ENCODE measurements at places on chromosomes 5 and 9.
A peak's percentile ranks its signal among the peaks of the same experiment; 100 is the strongest.

DNA sequence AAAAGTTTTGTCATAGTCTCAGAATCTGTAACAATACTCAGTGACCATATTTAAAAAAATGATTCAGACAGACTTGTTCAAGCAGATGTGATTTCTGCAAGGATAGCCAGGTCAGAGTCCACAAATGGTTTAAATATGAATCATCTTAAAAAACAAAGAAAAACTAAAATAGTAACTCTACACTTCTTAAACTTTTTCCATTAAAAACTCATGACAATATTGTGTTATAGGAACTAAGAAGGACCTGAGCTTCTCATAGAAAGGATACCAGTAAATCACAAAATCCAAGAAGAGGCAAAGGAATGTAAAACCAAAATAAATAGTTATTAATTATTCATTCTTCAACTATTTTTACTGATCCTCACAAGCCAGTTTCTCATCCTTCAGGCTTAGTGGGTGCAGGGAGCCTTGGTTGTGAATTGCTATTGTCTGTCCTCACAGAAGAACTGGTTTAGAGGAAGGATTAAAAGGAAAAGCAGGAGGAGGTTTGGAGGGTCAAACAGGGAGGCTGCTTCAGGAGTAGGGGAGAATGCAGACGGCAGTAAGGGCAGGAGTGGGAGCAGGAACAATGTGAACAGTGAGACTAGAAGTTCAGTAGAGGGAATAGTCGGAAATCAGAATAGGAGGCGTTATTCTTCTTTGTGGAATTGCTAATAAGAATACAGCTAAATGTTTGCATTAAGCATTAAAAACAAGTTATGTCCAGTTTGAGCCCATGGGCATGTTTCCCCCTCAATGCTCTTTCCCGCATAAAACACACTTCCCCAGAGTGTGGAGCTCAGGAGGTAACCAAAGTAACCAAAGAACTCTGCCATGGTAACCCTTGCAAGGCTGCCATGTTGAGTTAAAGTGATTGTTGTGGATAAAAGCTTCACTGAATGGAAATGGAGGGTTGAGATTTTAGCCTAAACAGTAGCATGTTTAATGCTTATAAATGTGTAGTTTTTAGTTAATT lies 110.7 kb downstream of the CCDC192 start:
- no peak for DNase-seq

- DNase-seq: no peak
These were observed 58.5 kb upstream of the CLINT1 start for GRCh38 chr5:157917491-157917890.

GRCh38 chr9:105141146-105141975 lies 103.1 kb upstream of the SLC44A1 start:
- DNase-seq: no peak

DNA sequence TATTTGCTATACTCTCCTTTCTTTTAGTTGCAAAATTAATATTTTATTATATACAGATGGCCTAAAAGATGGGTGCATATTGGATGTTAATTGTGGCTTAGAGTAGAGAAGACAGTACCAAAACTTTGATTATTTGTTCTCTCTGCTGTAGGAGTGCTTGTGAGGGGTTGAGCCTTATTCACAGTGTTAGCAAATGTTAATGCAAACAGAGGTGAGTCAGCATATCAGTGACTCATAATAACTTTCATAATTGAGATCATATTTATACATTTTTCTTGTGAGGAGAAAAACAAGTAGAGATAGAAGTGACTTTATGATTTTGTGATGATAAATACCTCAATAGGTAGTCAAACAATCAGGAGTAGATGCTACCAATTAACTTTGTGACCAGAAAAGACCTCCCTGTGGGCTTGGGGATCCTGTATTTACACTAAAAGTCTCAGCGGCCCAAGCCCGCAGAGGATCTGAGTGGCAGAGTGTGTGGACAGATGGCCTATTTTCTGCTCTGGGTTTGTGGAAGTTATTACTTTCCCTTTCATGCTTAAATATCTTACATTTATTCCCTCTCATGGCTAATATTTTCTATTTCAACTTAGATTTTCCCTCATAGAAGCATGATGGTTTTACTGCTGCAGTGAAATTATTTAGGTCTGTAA lies 226.5 kb downstream of the TAF11L14 start:
- no peak for DNase-seq

DNA sequence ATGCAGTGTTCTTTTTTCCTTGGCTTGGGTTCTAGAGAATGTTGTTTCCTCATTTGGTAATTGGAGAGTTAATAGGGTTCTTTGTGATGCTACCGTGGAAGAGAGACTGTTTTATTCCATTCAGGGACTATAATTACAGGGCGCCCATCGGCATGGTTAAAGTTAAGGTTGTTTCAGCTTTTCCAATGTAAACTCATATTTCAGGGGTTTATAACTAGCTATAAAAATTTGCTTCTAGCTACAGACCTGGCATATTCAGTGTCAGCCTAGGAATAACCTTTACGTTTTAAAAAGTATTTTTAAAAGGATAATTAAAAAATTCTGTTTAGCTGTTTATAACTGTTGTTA lies 99.1 kb downstream of the AOPEP start:
- no peak for DNase-seq

GRCh38 chr9:3277200-3277599 lies 248.6 kb downstream of the RFX3 start:
- no peak for DNase-seq

- peak; percentile 33 for DNase-seq
These were observed 38.0 kb downstream of the PALM2AKAP2 start for GRCh38 chr9:109817846-109818472.

- DNase-seq: no peak
These were observed 22.4 kb downstream of the GLRA1 start for GRCh38 chr5:151902215-151902614.

DNA sequence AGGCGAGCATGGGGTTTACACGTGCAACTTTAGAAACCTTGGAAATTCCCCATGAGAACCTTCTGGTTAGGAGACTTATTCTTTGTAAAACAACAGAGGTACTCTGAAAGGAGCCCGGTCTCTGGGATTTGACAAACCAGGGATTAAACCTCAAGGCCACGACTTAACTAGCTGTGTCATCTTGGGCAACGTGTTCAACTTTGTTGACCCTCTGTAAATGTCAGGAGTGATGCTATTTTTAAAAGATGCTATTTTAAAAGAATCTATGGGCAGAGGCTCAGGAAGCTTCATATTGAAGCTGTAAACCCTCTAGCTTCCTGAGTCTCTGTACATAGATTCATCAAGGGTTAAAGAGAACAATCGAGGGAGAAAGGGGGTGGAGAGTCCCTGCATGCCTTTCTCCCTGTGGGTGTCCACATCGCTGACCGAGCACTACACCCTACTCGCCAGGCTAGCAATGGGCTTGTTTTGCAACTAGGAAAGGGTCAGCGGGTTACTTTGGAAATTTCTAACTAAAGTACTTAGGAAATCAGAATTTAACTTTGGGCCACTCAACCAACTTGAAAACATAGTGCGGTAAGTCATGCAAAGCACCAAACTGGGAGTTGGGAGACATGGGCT lies 2.1 kb downstream of the SLC36A2 start:
- no peak for DNase-seq

- no peak for DNase-seq
These were observed 683 bp downstream of the OSMR start for GRCh38 chr5:38846379-38847011.

- DNase-seq: no peak
These were observed 503 bp downstream of the SEMA4D start for GRCh38 chr9:89497257-89497963.

DNA sequence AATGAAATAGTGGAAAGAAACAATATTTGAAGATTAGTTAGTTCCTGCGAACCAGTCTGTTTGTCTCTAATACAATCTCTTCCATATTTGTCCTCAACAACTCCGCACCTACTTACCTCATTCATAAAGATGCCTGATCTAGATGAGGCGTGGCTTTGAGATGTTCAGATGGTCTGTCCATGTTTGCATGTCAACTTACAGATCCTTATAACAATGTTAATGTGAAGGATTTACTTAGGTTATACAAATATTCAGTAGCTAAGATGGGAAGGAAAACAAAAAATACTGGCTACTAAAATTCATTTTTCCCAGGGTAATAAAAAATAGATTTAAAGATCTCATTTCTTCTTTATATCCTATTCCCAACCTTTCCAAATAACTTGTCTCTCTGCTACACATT lies 8.3 kb downstream of the CDC14B start:
- DNase-seq: no peak

- DNase-seq: no peak
These were observed 590.5 kb upstream of the RORB start for GRCh38 chr9:73906671-73907070.

DNA sequence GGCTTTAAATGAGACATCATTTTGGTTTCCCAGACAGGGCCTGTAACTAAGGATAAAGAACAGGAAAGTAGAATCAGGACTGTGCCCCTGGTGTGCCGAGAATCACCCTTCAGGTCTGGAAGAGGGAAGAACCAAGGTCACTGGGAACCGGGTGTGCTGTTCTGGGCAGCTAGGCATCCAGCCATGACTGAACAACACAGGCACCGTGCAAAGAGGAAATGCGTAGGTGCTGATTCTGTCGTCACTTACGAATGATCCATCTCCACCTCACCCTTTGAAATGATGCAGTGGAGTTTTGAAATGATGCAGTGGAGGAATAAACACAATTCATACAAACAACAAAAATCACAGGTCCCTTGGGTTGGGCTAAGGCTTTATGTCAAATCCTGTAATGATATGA lies 64.4 kb downstream of the MAP1B start:
- no peak for DNase-seq

DNA sequence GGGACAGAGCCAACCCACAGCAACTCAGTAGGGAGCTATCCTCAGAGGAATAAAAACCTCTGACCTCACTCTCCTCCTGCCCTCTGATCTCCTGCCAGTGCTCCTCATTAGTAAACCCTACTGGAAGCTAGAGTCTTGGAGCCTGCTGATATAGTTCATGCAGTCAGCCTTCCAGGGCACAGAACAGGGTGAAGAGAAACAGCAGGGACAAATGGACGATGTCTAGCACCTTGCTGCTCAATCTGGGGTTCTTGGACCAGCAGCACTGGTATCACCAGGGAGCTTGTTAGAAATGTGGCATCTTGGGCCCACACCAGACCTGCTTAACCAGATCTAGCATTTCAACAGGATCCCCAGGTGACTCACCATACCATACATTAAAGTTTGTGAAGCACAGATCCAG lies 5.5 kb upstream of the GALNT12 start:
- no peak for DNase-seq

DNA sequence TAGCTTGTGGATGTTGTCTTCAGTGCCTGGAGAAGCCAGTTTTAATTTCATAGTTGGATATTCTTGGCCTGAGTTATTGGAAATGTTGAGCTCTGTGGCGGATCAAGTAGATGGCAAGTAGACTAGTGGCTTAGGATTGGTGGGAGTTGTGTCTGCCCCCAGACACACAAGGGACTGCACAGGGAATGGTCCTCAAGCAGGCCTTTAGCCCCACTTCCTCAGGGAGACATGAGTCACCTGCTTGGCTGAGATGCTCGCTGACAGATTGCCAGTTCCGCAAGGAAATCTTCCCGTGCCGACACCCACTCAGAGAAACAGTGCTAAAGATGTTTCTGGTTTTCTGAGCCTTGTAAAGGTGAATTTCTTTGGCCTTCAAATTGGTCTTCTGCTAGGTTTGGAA lies 18.8 kb upstream of the CATSPER3 start:
- DNase-seq: no peak

DNA sequence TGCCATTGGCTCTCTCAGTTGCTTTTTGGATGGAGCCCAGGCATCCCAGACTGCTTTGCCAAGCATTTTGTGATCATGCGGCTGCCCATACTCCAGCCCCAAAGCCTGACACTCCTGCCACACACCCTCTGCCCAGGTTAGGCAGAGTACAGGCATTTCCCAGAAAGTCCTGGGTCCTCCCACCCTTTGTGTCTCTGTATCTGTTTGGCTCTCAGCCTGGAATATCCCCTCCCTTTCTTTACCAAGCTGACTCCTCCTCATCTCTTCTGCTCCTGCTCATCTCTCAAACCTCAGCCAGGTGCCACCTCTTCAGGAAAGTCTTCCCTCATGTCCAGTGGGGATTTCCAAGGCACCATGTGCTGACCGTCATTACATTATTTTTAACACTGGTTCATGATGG lies 14.3 kb upstream of the SH3RF2 start:
- no peak for DNase-seq

GRCh38 chr9:15982182-15982581 lies 429.3 kb downstream of the CCDC171 start:
- DNase-seq: no peak

- DNase-seq: no peak
These were observed 62.0 kb downstream of the TMC1 start for GRCh38 chr9:72583370-72583769.

GRCh38 chr9:114061292-114061691 lies 16.8 kb downstream of the AMBP start:
- no peak for DNase-seq

GRCh38 chr9:107566611-107567061 lies 77.1 kb upstream of the KLF4 start:
- DNase-seq: no peak

GRCh38 chr5:14869233-14869632 lies 2.3 kb downstream of the ANKH start:
- DNase-seq: no peak

GRCh38 chr5:75054134-75054930 lies 2.0 kb upstream of the GCNT4 start:
- DNase-seq: no peak

GRCh38 chr5:95768731-95769130 lies 37.6 kb downstream of the RHOBTB3 start:
- no peak for DNase-seq

DNA sequence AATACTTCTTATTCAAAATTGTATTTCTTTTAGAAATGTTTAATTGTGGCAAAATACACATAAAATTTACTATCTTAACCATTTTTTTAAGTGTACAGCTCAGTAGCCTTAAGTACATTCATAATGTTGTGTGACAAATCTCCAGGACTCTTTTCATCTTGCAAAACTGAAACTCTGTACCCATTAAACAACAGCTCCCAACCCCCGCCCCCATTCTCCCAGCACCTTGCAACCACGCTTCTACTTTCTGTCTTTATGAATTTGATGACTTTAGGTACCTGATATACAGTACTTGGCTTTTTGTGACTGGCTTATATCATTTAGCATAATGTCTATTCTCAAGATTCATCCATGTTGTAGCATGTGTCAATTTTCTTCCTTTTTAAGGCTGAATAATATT lies 2.8 kb upstream of the IL5 start:
- DNase-seq: peak; percentile 64

GRCh38 chr5:111228520-111229220 lies 4.5 kb downstream of the CAMK4 start:
- no peak for DNase-seq

All from stimulated activated CD4-positive, alpha-beta T cell treated with anti-CD3 and anti-CD28 coated beads, Interleukin-4, amount 100 ng/mL, for 48 hours (primary cell).